ENCODE measurements at places on chromosomes 13 and 19.

DNA sequence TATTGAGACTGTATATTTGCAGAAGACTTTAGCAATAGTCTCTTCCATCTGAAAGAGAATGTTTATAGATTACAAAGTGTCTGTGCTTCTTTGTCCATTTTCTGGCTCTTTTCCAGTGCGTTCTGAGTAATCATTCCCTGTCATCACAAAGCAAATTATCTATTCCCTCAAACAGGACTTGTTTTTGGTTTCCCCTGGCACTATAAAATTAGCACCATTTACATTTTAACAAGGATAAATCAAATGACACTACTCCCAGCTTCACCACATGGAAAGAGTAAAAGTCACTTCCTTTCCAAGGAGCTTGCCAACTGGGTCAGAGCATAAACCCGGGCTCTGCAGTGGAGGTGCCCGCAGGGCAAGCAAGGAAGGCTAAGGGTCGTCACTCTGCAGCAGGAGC lies 88.1 kb downstream of the SHISA2 start:
- no peak for DNase-seq

DNA sequence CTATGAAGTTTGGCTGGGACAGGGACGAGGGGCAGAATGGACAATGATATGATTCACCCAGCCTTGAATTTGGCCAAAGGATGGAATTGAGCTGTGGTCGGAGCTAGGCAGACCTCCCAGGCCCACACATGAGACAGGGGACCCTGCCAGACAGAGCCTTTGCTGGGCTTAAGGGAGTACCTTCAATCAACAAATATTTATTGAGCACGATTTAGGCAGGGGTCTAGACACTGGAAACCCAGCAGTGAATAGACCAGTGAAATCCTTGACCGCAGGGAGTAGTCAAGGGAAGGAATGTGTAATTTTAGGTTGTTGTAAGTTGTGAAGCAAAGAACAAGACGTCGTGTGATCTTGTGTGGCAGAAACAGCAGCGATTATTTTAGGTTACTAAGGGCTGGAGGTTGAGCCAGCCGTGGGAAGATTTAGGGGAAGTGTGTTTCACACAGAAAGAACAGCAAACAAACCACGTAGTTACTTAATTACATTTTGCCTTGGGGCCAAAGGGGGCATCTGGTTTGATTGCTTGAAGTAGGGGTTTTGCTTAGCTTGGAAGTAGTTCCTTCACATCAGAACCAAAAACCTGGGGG lies 16.9 kb upstream of the AP1M2 start:
- no peak for DNase-seq

GRCh38 chr13:30720172-30720869 lies 15.0 kb upstream of the ALOX5AP start:
- no peak for DNase-seq

GRCh38 chr13:24131749-24132148 lies 28.8 kb upstream of the SPATA13 start:
- DNase-seq = no peak

- no peak for DNase-seq
Observed at GRCh38 chr13:97237388-97237787, 15.3 kb downstream of the MBNL2 start.

DNA sequence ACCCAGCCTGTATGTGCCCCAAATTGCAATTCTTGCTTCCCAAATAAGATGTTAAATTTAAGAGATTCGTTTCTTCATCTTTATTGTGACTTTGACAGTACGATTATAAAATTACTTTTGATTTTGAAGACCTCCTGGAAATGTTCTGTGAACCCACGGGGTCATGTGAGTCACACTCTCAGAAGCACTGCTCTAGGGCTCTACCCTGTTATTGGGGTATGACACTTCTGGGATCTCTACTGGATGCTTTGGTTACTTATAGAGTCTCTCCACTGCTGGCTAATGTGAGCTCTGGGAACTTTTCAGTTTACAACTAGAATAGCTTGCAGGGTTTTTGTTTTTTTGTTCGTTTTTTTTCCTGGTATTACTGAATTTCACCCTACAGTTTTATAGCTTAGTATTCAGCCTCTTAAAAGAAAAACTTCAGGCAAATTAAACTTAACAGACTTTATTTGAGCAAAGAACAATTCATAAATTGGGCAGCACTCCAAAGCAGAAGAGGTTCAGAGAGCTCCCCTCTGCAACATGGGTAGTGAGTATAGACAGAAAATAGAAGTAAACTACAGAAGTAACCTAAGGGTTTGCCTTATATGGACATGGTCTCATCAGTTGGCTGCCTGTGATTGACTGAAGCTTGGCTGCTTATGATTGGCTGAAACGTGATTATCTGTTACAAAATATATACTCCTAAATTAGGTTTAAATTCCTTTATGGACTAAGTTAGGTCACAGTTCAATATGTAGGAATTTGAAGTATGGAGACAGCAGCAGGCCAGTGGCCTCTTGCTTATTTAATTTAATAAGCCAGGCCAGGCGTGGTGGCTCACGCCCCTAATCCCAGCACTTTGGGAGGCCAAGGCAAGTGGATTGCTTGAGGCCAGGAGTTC lies 28.5 kb upstream of the PSPC1 start:
- DNase-seq = no peak

DNA sequence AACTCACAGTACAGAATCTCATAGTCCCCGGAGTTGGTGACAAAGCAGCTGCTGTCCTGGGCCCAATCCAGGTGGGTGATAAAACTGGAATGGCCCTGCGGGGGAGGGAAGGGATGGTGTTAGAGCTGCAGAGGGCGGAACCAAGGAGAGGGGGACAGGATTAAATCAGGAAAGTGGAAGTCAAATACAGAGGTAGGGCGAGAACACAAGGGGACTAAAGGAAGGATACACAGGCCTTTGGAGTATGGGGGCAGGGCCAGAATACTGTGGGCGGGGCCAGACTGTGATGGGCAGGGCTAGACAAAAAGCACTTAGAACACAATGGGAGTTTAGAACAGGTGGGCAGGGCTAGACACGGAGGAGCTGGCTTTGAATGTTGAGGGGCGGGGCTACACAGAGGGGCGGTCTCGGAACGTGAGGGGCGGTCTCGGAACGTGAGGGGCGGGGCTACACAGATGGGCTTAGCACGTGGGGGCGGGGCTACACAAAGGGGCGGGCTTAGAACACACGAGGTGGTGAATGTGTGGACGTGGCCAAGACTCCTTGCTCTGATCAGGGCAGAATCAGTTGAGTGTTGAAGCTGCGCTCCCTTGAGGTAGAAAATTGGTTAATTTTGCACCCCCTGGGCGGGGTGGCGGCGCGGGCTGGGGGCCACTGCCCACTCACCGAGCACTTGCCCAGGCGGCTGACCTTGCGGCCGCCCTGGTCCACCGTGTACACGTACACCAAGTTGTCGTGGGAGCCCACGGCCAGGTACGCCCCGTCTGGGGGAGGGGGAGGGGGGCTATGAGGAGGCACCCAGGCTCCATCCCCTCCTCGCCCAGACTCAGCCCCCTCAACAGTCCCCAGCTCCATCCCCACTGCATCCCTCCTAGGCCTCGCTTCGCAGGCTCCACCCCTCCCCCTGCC lies 14.0 kb upstream of the GPR4 start:
- peak; percentile 60 for DNase-seq

GRCh38 chr19:28563964-28564921 lies 648.7 kb downstream of the UQCRFS1 start:
- DNase-seq = no peak

- no peak for DNase-seq
Observed at GRCh38 chr19:29492769-29493168, 33.0 kb upstream of the VSTM2B start.

All from effector CD8-positive, alpha-beta T cell (primary cell).